ENCODE measurements at places on chromosomes 2 and 18.

- DNase-seq: peak; percentile 7
These were observed 80.4 kb downstream of the CELF4 start for GRCh38 chr18:37484983-37485834.

GRCh38 chr2:190637903-190638618 lies 10.8 kb upstream of the NAB1 start:
- DNase-seq: no peak

DNA sequence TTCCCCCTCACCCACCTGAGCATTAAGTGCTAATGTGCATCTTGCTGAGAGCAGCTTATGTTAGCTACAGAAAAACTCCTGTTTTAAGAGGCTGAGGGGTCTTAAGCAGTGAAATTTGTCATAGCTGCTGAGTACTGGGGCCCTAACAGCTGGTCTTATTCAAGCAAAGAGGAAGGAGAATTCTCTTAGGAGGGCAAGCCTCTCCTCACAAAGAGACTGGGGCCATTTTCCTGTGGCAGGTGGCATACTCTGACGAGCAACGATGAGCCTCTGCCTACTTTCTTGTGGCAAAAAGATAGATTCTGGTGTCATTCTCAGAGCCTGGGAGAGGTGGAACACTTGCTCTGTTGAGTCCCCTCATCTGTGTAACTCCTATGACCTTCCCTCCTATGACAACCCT lies 53.2 kb downstream of the SPRED2 start:
- DNase-seq: no peak

DNA sequence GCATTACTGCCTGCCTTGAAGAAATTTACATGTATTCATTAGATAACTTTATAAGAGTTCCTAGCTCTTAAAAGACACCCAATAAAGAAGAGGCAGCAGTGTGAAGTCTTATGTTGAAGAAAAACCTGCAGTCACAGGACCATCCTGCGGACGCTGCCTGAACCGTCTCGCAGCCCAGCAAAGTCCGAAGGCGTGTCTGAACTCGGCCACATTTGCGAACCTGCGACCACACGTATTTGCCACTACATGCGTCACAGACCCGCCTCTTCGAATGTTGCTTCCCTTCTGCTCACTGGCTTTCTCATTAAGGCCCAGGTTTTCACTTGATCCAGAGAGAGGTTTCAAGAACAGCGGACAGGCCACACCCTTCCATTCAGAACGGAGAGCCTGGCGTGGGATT lies 41.2 kb downstream of the CNGA3 start:
- DNase-seq: no peak

DNA sequence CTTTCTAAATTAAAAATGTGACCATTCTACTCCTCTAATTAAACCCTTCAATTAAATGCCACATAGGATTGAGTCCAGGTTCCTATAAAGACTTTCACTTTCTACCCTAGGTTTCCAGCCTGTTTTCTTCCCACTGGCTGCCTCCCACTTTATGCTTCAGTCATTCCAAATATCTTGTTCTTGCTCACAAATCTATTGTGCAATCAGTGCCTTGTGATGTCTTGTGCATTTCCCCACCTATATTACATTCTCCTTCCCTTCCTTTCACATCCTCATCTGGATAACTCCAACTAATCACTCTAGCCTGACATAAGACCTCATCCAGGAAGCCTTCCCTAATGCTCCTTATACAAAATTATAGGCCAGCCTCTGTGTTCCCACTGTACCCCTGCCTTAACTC lies 281.7 kb upstream of the LRATD1 start:
- DNase-seq: no peak
